Bronchial epithelial cell (primary cell): ENCODE measurements at places on chromosomes 3 and 15. TPM values are rescaled to one million over a fixed set of nuclear protein-coding genes. Genes with fewer than 3 reads are reported as not detected.
A peak's percentile ranks its signal among the peaks of the same experiment; 100 is the strongest.

DNA sequence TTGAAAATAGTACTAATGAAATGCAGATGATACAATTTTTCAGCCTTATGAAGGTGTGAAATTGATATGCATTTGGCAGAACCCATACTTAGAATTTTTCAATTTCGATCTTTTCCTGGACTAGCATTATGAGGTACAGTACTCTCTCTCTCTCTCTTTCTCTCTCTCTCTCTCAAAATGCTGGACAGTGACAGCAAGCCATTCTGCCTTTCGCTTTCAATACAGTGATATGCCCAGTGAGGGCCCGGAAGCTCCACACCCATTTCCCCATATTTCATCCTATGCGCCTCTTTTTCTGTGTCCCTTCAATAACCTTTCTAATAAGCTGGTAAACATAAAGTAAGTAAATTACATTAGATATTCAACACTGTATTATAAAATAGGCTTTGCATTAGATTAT lies 595.0 kb upstream of the UBE2E2 start:
- DNase-seq: no peak

- DNase-seq: no peak
These were observed 110.5 kb upstream of the ABHD17C start for GRCh38 chr15:80584561-80584964.

The PLSCR2 gene
- total RNA-seq: 0.26 TPM in 1 of 2 replicates, not detected in the other

GRCh38 chr3:194592798-194593752 lies 40.1 kb downstream of the TMEM44 start:
- peak; percentile 98 for DNase-seq

The MASP1 gene
- 0.13 and 3.9 TPM in 2 replicates for total RNA-seq

GRCh38 chr3:139319428-139320402 lies 24.1 kb upstream of the MRPS22 start:
- DNase-seq: no peak

GRCh38 chr3:64131725-64132469 lies 93.4 kb downstream of the PRICKLE2 start:
- DNase-seq: no peak

GRCh38 chr3:125582707-125583106 lies 12.6 kb downstream of the OSBPL11 start:
- no peak for DNase-seq

The INSYN1 gene
- under 0.01 and 1.2 TPM in 2 replicates for total RNA-seq

The TEX55 gene
- not detected in 2 replicates for total RNA-seq

The SLC9A9 gene
- total RNA-seq: 1.3 and 1.4 TPM in 2 replicates

- peak; percentile 79 for DNase-seq
These were observed 56.3 kb upstream of the TMCO5A start for GRCh38 chr15:37877851-37878741.

GRCh38 chr15:95210436-95210981 lies 979.1 kb downstream of the MCTP2 start:
- no peak for DNase-seq

- no peak for DNase-seq
These were observed 119.7 kb downstream of the SST start for GRCh38 chr3:187550446-187550845.

DNA sequence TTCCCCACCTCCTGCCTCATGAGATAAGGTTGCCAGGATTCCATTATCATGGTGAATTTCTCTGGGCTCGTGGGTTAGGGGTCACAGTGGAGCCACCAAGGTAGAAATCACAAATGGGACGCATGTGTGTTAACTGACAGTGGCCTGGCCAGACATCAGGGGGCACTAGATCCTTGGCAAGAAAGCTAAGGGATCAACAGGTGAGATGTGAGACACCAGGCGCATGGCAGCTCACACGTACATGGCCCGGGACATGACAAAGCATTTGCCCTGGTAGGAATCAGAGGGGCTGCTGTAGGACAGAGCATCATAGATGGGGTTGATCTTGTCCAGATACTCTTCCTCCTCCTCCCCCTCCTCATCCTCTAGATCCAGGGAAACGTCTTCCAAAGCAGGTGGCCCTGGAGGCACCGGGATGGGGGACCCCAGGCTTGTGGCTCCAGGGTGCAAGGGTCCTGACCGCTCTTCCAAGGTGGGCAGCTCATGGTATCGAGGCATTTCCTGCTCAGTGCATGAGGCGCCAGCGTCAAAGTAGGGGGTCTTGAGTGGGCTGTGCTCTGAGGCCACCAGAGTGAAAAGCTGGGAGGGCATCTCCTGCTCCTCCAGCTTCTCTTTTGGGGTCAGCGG lies 24.6 kb downstream of the ZBED2 start:
- no peak for DNase-seq

DNA sequence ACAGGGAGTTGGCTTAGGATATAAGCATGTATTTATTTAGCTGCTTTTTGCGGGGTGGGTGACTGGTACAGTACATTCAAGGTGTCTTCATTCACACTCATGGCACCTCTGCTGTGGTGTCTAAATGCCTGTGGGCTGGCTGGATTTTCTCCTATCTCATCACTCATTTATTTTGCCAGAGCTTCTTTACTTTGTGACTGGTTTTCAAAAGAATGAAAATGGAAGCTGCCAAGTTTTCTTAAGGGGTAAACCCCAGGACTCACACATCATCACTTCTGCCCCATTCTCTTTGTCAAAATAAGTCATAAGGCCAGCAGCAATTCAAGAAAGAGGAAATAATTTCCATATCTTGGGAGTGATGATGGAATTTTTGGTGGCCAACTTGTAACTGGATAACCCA lies 493.4 kb upstream of the ALCAM start:
- no peak for DNase-seq

The HRG gene
- total RNA-seq: not detected in 2 replicates

The SLC6A6 gene
- total RNA-seq: 4.6 and 13.2 TPM in 2 replicates

GRCh38 chr3:178202194-178202593 lies 334.0 kb upstream of the KCNMB2 start:
- DNase-seq: no peak

DNA sequence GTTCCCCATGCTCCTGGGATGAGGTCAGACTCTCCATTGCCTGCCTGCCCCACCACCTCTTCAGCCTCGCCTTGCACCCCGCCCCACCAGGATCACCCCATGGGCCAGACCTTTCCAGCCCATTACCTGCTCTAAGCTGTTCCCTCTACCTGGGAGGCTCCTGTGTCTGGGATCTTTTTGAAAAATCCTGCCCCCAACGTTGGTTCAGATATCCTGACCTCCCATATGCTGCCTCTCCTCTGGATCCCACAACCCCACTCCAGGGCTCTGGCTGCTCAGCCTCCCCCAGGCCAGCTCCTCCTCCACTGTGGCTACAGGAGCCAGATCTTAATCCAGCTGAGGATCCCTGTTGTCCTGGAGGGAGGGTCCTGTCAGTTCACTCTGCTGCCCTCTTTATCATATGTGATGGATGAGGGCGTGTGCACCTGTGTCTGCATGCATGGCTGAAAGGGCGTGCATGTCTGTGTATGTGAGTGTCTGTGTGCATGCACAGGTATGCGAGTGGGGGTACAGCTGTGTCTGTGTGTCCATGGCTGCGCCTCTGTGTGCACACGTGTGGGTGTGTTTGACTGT lies 21.7 kb upstream of the ALAS1 start:
- DNase-seq: no peak

- DNase-seq: no peak
These were observed 660.1 kb upstream of the SGO1 start for GRCh38 chr3:20846066-20846465.

The SLC12A8 gene
- 10.9 and 19.2 TPM in 2 replicates for total RNA-seq

The SAXO2 gene
- 0.26 and 0.38 TPM in 2 replicates for total RNA-seq

The FOXB1 gene
- total RNA-seq: not detected in 2 replicates

The KLHL40 gene
- total RNA-seq: not detected in 2 replicates

DNA sequence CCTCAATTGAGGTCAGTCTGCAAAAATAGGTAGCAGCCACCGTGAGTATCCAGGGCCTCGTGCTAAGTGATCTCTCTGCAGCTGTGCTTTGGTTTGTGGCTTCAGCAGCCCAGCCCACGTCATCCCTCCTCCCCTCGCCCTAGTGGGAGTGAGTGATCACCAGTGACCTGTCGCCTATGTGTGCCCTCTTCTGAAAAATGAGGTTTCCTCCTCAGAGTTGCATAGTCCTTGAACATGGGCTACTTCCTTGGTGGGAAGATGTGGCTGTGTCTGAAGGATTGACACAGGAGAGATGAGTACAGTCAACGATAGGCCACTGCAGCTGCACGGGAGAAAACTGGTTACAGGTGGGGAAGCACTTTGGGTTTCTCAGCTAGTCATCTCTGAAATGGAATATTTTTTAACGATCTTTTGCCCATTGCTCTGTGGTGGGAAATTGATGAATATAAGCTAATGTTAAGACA lies 144.8 kb upstream of the BHLHE40 start:
- DNase-seq: no peak

DNA sequence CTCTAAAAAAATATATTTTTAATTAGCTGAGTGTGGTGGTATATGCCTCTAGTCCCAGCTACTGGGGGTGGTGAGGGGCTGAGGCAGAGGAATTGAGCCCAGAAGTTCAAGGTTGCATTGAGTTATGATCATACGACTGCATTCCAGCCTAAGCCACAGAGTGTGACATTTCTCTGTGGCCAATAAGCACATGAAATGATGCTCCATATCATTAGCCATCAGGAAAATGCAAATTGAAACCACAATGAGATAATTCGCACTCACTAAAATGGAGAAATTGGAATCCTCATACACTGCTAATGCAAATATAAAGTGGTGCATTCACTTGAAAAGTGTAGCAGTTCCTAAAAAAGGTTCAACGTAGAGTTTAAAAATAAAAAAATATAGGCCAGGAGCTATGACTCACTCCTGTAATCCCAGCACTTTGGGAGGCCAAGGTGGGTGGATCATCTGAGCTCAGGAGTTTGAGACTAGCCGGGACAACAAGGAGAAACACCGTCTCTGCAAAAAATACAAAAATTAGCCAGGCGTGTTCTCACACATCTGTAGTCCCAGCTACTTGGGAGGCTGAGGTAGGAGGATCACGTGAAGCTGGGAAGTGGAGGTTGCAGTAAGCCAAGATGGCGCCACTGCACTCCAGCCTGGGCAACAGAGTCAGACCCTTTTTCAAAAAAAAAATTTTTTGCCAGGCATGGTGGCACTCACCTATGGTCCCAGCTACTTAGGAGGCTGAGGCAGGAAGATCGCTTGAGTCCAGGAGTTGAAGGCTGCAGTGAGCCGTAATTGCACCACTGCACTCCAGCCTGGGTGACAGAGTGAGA lies 35.2 kb downstream of the IFT122 start:
- no peak for DNase-seq

The LRTM1 gene
- total RNA-seq: not detected in 2 replicates

DNA sequence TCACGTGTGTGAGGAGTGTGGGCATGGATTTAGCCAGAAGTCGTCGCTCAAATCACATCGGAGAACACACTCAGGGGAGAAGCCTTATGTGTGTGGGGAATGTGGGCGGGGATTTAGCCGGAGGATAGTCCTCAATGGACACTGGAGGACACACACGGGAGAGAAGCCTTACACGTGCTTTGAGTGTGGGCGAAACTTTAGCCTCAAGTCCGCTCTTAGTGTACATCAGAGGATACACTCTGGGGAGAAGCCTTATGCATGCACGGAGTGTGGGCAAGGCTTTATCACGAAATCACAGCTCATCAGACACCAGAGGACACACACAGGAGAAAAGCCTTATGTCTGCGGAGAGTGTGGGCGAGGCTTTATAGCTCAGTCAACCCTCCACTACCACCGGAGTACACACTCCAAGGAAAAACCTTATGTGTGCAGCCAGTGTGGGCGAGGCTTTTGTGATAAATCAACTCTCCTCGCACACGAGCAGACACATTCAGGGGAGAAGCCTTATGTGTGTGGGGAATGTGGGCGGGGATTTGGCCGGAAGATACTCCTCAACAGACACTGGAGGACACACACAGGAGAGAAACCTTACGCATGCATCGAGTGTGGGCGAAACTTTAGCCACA lies 28.1 kb downstream of the ZNF589 start:
- DNase-seq: peak; percentile 75

DNA sequence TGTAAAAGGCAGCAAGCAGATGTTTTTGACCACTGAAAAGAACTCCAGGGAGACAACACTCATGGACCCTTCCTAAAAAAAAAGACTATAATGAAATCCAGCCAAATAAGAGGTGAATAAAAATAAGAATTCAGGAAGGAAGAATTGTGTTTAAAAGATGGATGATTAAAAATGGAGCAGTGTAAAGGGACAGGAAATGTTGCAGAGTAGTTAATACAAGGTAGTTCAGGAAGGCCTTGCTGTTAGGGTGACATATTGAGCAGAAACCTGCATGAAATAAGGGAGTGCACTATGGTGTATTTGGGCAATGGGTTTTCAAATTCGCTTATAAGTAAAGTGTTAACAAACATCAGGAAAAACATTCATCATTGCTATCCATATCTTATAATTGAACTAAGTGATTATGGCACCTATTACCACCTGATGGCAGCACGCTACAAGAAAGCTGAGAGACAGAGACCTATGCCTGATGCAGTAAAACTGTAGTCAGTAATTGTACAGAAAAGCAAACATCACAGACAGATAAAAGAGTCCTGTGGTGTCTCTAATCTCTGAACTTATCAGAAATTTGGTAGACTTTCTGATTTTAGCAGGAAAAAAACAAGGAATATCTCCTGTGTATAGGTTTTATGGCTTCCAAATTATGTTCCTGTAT lies 5.8 kb upstream of the DBR1 start:
- DNase-seq: peak; percentile 49

DNA sequence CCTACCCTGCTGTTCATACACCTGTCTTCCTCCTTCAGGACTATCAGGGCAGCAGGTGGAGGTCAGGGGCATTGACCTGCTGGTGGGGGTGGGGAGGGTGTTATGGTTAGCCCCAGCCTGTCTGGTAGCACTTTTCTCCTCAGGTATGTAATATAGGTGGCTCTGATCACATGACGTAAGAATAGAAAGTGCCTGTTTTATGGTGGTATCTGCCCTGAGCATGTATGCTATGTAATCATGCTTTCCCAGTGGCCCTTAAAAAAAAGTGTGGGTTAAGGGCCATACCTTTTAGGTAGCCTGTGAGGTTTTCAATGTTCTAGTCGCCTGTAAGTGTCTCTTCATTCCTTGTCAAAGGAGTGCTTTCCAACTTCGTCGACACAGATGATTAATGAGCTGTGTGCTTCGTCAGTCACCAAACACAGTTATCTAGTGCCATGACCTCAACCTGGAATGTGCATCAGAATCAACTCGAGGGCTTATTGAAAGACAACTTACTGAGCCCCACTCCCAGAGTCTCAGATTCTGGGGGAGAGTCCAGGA lies 86.3 kb downstream of the KLHL25 start:
- DNase-seq: no peak

The PRR23A gene
- not detected in 2 replicates for total RNA-seq

DNA sequence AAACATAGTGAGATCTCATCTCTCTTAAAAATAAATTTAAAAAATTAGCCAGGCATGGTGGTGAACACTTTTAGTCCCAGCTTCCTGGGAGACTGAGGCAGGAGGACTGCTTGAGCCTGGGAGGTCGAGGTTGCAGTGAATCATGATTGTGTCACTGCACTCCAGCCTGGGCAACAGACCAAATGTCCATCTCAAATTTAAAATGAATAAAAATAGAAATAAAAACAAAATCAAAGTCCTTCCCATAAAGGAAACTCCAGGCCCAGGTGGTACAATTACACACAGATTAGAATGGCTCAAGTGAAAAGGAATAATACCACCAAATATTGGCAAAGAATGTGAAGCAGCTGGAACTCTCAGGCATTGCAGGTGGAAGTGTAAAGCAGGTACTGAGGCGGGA lies 19.3 kb upstream of the ATP10A start:
- DNase-seq: no peak

The CHST14 gene
- total RNA-seq: 1.0 and 1.1 TPM in 2 replicates

- peak; percentile 21 for DNase-seq
These were observed 911 bp downstream of the RFTN1 start for GRCh38 chr3:16512435-16513140.

- peak; percentile 22 for DNase-seq
These were observed 21.5 kb downstream of the AGTR1 start for GRCh38 chr3:148718982-148719862.

- DNase-seq: peak; percentile 81
These were observed 75.2 kb downstream of the APBA2 start for GRCh38 chr15:28960979-28961378.

- DNase-seq: no peak
These were observed 40.5 kb downstream of the SOX2 start for GRCh38 chr3:181752202-181752671.
